ENCODE measurements at places on chromosomes 7 and 10.

- DNase-seq, result no peak
These were observed 96.1 kb downstream of the ATE1 start for GRCh38 chr10:121831777-121832176.

GRCh38 chr7:8261711-8262695 is at the start of gene ICA1:
ICA1 (minus strand) TSS chr7:8262167; CDS start chr7:8235926, 26,241 bp downstream.
- DNase-seq, result peak; percentile 18

DNA sequence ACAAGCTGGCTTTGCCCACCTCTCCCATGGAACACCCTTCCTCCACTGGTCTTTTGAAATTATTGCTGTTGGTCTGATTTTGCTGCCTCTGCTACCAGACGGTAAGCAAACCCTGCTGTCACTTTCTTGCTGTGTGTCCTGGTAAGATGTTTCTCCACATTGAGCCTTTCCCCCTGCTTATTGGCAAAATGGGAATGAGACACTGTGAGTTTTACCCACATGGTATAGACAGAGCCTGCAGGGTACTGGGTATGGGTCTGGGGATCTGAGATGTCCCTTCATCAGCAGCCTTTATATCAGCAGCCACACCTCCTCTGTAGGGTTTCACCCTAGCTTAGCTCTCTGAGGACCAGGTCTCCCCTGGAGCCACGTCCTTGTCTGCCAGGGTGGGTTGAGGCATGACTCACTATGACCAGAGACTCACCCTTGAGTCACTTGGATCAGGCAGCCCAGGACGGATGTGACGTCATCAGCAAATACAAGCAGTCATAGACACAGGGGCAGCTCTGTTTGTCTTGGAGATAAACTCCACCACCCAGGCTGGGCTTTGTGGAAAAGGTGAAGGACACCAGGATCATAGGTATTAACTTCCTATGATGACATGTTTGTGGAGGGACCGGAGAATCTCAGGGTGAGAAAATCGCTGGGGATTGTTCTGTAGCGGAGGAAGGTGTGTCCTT is 17.9 kb upstream of the BAIAP2L1 start:
- no peak for DNase-seq

DNA sequence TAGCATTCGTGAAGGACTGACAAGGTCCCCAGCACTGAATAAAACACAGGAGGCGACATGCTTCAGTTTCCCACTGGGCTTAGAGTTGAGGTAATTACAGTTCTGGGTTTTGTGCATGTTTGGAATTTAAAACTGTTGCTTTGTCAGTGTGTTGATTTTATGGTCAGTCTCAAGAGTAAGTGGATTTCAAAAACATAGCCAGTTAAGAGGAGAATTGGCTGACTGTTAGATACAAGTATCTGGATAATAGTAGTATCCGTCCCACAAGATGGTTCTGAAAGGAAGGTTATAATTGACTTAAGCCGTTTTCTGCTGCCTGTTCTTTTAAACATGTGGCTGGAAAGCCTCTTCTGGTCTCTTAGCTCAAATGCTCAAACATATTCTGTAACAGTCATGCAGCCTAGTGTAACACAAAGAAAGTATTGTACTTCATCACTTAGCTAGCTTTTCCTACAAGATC is 170.9 kb downstream of the POLR1F start:
- DNase-seq, result no peak

DNA sequence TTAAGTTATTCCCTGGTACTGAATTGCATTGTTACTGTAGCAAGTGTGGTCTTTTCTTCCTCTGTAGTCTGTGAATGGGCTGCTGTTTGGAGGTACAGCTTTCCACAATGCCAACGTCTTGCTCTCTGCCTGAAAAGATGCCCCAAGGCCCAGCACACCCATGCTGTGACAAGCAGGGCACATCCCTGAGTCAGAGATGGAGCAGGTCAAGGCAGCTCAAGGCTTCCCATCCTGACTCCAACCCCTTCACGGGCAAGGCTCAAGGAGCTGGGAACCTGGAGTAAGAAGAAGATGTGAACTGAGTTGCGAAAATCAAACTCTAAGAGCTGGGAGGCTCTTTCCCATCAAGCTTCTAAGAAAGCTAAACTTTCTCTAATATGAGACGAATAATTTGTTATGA is 27.2 kb downstream of the SVIL start:
- no peak for DNase-seq

DNA sequence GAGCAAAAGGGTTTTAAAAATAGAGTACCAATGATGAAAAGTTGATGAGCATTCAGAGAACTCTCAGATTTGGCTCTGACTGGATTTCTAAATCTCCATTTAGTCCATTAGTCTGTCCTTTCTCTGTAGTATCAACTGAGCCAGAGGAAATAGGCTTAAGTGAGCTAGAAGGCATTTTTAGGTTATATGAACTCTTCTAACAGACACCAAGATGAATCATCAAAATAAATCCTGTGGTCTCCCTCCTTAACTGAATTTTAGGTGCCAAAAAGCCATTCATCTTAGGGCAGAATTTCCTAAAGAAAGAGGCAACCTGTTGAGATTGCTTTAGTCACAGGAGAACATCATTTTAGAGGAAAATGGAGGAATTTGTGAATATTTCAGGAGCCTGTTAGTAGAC is 305.1 kb downstream of the AUTS2 start:
- no peak for DNase-seq

GRCh38 chr10:77774940-77775391 is 137.4 kb upstream of the KCNMA1 start:
- no peak for DNase-seq

GRCh38 chr7:4634166-4634565 is 47.9 kb upstream of the FOXK1 start:
- DNase-seq, result no peak

GRCh38 chr10:24791084-24791726 is 67.5 kb upstream of the ARHGAP21 start:
- no peak for DNase-seq

DNA sequence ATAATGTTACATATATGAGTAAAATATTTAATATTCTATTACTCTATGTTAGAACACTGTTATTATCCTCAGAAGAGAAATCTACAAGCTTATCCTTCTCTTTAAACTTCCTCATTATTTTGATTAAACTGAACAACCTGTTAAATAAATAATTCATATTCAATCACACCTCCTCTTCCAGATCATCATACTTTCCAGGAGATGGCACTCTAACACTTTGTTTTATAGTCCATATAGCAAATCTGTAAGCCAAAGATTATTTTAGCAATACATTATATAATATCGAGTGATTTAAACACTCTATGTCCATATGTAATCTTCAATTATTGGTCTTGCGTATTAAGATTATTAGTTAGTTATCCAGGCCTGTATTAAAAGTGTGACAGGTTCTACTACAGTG is 694.1 kb downstream of the ANKRD7 start:
- DNase-seq, result no peak

GRCh38 chr7:4178916-4179687 is 503.0 kb upstream of the FOXK1 start:
- no peak for DNase-seq

- no peak for DNase-seq
These were observed 45.1 kb downstream of the SPOCK2 start for GRCh38 chr10:72043016-72043834.

GRCh38 chr10:33006342-33006887 is 48.4 kb upstream of the ITGB1 start:
- no peak for DNase-seq

DNA sequence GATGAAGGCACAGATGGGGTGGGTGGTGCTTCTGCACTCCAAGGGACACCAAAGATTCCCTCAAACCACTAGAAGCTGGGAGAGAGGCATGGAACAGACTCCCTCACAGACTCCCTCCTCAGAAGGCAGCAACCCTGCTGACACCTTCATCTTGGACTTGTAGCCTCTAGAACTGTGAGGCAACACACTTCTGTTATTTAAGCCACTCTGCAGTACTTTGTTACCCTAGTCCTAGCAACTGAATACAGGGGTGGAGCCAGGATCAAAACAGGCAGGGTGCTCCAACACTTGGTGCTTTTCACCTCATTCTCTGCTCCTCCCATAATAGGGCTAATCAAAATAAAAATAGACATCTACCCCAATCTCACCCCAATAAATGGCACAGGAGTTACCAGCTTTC is 2.3 kb upstream of the GSTO1 start:
- DNase-seq, result no peak

GRCh38 chr7:128672927-128673517 is 930 bp downstream of the GARIN1A start:
- DNase-seq, result no peak

DNA sequence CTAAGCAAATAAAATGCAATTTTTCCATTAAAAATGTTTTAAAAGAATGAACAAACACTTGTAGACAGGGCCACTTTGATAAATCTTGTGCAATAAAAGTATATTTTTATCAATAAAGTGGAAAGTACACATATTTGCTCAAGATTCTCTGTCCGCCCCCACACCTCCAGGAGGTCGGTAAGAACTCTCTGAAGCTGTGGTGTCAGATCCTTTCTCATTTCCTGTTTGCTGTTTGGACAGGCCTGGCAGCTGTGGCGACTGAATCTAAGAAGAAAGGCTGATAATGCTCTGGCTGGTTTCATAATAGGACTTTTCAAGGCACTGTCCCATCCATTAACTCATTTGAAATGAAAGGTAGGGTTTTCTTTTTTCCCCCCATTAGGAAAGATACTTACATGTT is 15.3 kb upstream of the ASB4 start:
- DNase-seq, result no peak

DNA sequence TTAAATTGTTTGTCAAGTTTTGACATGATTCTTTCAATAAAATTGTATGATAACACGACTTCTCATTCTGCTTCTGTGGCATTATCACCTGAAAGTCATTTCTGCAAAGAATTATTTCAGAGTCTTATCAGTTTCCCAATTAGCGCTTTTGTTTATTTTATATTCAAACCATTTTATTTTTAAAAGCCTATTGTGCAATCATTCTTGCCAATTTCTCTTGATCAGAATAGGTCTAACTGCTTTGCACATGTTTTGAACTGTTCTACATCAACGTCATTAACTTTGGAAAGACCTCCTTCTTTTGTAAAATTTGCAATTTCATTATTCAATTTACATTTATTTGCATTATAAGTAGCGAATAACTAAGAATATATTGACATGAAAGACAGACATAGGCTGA is 758.1 kb downstream of the CNTNAP2 start:
- no peak for DNase-seq

GRCh38 chr7:87370660-87371180 is 25.3 kb downstream of the CROT start:
- no peak for DNase-seq

GRCh38 chr7:122764902-122765301 is 62.2 kb upstream of the RNF148 start:
- no peak for DNase-seq

- peak; percentile 21 for DNase-seq
These were observed 103.6 kb downstream of the MKLN1 start for GRCh38 chr7:131431289-131431688.

- no peak for DNase-seq
These were observed 127.1 kb downstream of the KMT2E start for GRCh38 chr7:105141068-105141467.

GRCh38 chr10:132120734-132121510 is 55.2 kb downstream of the JAKMIP3 start:
- no peak for DNase-seq

- no peak for DNase-seq
These were observed 327.1 kb downstream of the GPR158 start for GRCh38 chr10:25501912-25502311.

All from amygdala (tissue), 56 donors.